ENCODE measurements at places on chromosomes 5 and 9.
A peak's percentile ranks its signal among the peaks of the same experiment; 100 is the strongest.

DNA sequence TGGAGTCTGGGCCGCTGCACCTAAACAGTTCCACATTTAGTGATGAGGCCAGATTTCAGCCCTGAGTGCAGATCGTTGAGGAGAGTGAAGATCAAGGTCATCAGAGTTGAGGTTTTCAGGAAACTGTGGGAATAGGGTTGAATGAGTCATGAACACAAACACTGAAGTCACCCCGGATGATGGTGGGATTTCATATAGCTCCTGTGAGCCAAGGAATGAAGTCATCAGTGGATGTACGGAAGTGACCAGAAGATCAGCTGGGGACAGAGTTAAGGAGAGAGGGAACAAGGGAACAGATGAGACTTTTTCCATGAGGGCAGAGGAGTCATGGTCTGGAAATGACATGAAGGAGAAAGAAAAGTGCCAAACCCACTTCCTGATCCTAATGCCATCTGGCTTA lies 36.5 kb downstream of the PALM2AKAP2 start:
- no peak for DNase-seq

DNA sequence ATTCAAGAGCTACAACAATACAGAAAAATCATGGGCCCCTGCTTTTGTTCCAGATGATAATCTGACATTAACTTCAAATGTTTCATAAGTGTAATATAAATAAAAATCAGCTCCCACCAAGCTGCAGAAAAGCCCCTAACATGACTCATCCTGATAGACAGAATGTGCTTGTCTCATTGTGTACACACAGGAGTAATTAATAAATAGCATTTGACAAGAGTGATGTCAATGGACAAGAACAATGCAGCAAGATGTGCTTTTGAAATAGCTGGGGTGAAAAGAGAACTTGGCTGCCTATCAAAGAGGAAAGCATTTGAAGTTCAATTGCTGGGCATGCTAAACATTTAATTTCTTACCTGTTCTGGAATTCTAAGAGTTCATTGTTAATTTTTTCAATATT lies 79.2 kb downstream of the DNAH5 start:
- DNase-seq, result no peak

DNA sequence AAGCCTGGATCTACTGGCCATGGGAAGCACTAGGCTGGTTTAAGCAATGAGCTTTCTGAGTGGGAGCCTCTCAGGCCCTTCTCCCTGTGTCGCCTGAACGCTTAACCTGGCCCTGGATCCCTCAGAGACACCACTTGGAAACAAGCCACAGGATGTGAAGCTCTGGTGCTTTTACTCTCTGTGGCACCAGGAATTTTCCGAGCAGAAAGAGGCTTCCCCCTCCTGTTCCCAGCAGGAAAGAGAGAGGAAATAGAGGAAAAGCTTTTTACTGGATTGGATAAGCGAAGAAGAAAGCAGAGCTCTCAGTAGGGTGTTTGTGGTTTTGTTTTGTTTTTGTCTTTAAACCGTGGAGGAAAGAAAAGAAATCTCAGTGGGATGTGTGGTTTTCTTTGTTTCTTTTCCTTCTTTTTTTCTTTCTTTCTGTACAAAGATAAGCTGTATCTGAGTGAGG lies 34.5 kb downstream of the COL15A1 start:
- DNase-seq, result no peak

GRCh38 chr9:129177443-129177790 lies 644 bp downstream of the IER5L start:
- no peak for DNase-seq

GRCh38 chr9:35892051-35892450 lies 14.0 kb upstream of the HRCT1 start:
- DNase-seq, result no peak

DNA sequence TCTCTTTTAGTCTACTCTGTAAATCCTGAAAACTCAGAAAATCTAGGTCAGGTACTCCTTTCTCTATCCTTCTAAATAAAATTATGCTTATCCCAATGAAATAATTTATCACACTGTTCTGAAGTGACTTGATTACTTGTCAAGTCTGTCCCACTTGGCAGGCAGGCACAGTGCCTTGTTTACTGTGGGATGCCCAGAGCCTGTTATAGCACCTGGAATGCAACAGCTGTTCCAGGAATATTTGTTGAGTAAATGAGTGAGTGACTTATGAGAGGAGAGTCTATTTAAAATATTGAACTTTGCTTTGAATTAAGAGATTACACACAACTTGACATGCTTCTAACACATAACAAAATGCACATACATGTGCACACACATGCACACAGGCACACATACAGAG lies 130.0 kb downstream of the MPDZ start:
- DNase-seq, result no peak

GRCh38 chr5:57805732-57806131 lies 323.1 kb upstream of the ACTBL2 start:
- DNase-seq, result no peak

- no peak for DNase-seq
Measured at GRCh38 chr9:136759001-136759400, 958 bp upstream of the LCN8 start.

DNA sequence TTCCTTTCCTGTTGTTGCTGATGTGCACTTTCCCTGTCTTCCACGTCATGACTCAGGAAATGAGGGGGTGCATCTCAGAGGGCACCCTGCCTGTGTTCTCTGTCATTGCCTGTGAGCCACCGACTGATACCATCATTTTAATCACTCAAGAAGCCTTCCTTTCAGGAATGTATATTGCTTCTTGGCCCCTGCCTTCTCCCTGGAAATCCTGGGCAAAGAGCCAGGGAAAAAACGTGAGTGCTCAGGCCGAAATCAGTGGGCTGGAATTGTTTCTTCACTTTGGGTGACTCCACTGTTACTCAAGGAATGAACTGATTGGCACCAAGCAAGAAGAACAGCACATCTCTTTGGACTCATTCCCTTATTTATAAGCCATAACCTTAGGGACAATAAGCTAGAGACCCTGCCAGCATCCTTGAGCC lies 126.1 kb downstream of the SNX18 start:
- DNase-seq, result no peak

DNA sequence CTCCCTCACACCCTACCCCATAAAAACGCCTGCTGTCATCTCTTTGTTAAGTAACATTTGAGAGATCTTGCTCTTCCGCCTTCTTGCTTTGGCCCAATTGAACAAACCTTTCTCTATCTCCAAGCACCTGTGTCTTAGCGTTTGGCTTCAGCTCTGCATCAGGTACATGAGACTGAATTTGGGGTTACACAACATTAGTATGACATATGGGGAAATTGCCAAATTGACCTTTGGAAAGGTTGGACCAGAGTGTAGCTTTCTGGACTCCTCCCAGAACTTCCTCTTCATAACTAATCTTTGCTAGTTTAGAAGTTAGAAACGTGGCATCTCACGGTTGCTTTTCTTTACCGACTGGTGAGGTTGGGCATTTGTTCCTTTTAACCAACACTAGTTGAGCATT lies 3.5 kb upstream of the EXOSC3 start:
- DNase-seq, result no peak

GRCh38 chr5:50874306-50875001 lies 208.0 kb downstream of the PARP8 start:
- no peak for DNase-seq

DNA sequence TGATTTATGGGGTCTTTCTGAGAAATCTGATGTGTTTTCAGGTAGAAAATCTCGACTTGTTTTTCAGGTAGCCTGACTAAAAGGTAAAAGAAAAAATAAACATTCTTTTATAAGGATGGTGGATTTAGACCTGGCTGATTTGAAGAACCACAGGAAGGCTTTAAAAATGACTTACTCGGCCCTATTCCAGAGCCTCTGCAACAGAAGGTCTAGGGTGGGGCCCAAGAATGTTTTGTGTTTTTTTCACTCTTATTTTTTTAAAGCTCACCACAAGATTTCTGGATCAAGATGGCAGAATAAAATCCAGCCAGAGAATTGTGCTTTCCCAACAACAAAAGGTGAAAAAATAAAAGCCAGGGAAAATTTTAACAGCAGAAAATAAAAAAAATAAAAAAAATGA lies 59.1 kb downstream of the FNBP1 start:
- no peak for DNase-seq

GRCh38 chr5:80193401-80193800 lies 62.4 kb downstream of the SERINC5 start:
- DNase-seq, result no peak

GRCh38 chr9:120438836-120439546 lies 141.0 kb downstream of the CDK5RAP2 start:
- DNase-seq, result no peak

DNA sequence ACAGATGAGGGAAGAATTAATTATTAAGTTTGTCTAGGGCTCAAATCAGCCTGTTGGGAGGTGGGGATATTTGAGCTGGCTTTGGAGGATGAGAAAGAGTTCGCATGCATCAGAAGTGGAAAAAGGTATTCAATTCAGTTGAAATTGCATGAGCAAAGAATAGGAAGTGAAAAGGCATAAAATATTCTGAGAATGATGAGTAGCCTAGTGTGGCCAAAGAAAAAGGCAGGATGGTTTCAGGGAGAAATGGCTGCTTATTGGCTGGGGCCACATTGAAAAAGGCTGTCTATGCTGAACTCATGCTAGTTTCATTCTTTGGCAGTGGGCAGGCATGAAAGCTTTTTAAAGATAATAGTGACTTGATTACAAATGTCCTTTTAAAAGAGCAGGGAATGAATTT lies 235.4 kb upstream of the RIOK2 start:
- DNase-seq, result no peak

DNA sequence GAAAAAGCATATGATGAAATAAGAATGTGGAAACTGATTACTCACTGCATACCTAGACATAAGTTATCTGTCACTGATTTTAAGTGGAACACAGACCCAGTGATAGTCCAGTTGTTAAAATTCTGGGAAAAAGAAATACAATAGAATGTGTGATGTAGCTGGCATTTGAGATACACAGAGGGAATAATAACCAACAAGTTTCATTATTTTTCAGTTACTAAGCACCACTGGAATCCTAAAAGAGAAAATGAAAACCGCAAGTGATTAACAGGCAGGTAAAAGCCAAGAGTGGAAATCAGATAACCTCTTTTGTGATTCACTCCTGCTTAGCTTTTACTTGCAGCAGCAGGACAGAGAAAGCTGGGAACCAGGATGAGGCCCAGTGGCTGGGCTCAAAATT lies 994.0 kb upstream of the SEMA6A start:
- no peak for DNase-seq

DNA sequence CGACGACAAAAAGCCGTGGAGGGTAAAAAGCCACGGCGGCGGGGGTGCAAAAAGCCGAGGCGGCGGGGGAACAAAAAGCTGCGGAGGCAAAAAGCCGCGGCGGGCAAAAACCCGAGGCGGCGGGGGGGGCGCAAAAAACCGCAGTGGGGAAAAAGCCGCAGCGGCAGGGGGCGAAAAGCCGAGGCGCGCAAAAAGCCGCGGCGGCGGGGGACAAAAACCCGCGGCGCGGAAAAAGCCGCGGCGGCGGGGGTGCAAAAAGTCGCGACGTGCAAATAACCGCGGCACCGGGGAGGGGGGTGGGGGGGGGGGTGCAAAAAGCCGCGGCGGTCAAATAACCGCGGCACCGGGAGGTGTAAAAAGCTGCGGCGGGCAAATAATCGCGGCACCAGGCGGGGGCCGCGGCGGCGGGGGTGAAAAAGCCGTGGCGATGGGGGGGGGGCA lies 511.5 kb downstream of the FOXD4L5 start:
- DNase-seq, result peak; percentile 1

DNA sequence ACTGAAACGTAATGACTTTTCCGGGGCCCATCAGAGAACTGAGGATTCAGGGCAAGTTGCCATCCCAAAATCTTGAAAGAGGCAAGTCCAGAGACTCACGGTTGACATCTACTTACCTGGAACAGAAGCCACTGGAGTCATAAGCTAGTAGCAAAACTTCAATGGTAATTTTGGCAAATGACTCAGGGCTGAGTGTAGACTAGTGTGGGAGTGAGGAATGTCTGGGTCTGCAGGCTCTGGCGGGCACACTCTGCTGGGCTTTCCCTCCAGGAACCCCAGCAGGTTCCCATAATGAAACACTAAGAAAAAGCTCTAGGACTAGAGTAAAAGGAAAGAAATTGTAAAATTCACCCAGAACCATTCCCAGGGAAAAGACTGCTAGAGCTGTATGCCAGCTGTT lies 122.9 kb upstream of the NFIL3 start:
- DNase-seq, result no peak

GRCh38 chr9:81146684-81147337 lies 542.5 kb downstream of the TLE1 start:
- DNase-seq, result no peak

DNA sequence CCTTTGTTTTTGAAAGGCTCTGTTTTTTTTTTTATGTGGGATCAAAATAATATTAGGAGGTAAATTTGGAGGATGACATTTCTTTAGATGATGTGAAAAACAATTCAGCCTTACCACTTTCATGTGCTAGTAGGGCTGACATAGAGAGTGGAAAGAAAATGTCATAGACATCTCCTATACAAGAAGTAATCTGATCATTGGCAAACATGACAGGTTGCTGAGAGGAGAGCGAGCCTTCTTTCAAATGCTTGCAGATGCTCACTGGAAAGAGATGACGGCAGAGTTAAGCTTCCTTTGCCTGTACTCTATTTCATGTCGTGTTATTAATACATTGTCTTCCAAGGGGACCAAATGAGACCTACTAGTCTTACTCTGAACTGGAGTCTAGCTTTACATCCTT lies 160.1 kb upstream of the DAP start:
- no peak for DNase-seq

GRCh38 chr9:93110311-93110855 lies 14.4 kb downstream of the CARD19 start:
- no peak for DNase-seq

GRCh38 chr5:115246361-115246991 lies 16.2 kb downstream of the PGGT1B start:
- no peak for DNase-seq

DNA sequence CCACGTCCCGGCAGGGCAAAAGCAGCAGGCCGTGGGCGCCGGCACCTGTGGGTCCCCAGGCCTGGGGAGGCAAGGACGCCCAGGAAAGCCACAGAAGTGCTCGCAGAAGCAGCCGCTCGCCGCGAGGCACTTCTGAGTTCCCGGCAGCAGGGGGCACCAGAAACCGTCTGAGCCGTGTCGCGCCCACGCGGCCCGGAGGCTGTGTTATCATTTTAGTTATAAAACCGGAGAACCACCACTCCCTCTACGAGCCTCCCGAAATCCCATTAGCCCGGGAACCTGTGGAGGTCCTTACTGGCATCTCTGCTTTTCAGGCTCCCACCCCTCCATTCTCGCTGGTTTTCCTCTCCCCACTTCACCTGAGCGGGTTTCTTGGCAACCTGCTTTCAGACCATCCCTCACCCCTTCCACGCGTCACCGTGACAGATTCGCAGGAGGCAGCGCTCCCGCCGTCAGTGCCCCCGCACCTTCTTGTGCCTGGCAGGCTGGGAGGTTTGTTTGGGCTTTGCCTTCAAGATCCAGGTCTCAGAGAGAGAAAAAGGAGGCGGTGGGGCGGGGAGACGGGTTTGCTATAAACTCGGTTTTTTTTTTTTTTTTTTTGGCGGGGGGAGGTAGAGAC lies 2.3 kb downstream of the GDNF start:
- DNase-seq, result peak; percentile 66

Measured in stimulated activated CD4-positive, alpha-beta T cell treated with anti-CD3 and anti-CD28 coated beads, Interleukin-4, amount 100 ng/mL, for 1 hour (primary cell).